H9 (cell line): ENCODE measurements at places on chromosomes 1 and 21. TPM values are rescaled to one million over a fixed set of nuclear protein-coding genes. Genes with fewer than 3 reads are reported as not detected.

- no peaks in the 10 kb centered on the region; the same call in 2 of the 3 replicates for H3K36me3 ChIP-seq
- no peaks in the 10 kb centered on the region for H3K4me1 ChIP-seq
- H3K27me3 ChIP-seq: no peaks in the 10 kb centered on the region; the same call in 1 of the 2 replicates
- peak overlapping the region; percentile 84 for H3K4me3 ChIP-seq
- DNase-seq: no peak
These were observed 2.6 kb upstream of the NBPF3 start for GRCh38 chr1:21437341-21437640.

- no peak overlapping the region for H3K27ac ChIP-seq
- H3K36me3 ChIP-seq: no peaks in the 10 kb centered on the region
- DNase-seq: no peak
- no peaks in the 10 kb centered on the region for H3K27me3 ChIP-seq
- no peaks in the 10 kb centered on the region for H3K4me1 ChIP-seq
These were observed 108.4 kb downstream of the CNIH3 start for GRCh38 chr1:224724566-224724965.

GRCh38 chr1:89908672-89909436 lies 86.1 kb upstream of the ZNF326 start:
- no peaks in the 10 kb centered on the region for H3K27me3 ChIP-seq
- H3K4me1 ChIP-seq: peaks cover 38% of the 10 kb centered on the region
- peak overlapping the region; percentile 16; the same call in 1 of the 3 replicates for H3K4me3 ChIP-seq
- H3K36me3 ChIP-seq: peaks cover 7% of the 10 kb centered on the region; the same call in 1 of the 3 replicates

GRCh38 chr1:185156288-185156853 lies 382 bp downstream of the TRMT1L start:
- H3K4me3 ChIP-seq: peak overlapping the region; percentile 92
- H3K27me3 ChIP-seq: no peaks in the 10 kb centered on the region
- no peaks in the 10 kb centered on the region for H3K36me3 ChIP-seq
- no peak for DNase-seq

DNA sequence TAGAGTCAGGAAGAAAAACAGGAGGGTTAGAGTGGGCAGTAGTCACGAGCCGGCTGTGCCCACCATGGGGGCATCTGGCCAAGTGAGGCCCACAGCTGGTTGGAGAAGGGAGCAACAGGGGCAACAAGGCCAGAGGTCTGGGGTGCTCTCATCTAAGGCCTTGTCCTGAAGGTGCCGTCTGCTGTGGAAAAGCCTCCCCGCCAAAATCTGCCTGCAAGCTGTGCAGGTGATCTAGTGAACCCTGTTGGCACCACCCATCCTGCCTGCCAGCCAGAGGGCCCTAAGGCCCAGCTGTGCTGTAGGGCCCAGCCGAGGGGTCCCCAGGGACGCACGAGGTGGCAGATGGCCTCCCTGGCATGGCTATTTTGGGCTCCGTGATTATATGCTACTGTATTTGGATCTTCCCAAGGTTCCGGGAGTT lies 51.3 kb downstream of the LGR6 start:
- no peaks in the 10 kb centered on the region; the same call in 1 of the 2 replicates for H3K27me3 ChIP-seq
- DNase-seq: peak; percentile 19
- no peak overlapping the region for H3K27ac ChIP-seq

DNA sequence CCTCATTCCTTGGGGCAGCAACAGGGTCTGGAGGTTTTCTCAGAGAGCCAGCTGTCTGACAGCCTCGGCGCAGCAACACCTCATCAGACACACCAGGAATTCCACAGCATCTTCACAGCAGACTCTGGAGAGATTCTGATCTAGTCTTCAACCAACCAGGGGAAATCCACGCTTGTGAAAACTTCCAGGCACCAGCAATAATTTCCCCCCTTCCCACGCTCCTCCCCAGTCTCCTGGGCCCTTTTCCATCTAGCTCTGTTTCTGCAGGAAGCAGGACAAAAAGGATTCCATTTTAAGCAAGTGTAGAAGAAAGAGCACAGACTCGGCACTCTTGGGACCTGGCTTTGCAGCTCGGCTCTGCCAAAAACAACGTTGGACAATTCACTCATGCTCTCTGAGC lies 44.3 kb upstream of the CAPZB start:
- no peaks in the 10 kb centered on the region for H3K36me3 ChIP-seq
- no peaks in the 10 kb centered on the region for H3K27me3 ChIP-seq
- no peak overlapping the region for H3K4me3 ChIP-seq
- no peak for DNase-seq

- no peaks in the 10 kb centered on the region for H3K27me3 ChIP-seq
- no peak overlapping the region for H3K27ac ChIP-seq
- H3K4me3 ChIP-seq: no peak overlapping the region
- no peaks in the 10 kb centered on the region for H3K4me1 ChIP-seq
- DNase-seq: no peak
These were observed 215.0 kb downstream of the FMN2 start for GRCh38 chr1:240306673-240307072.

DNA sequence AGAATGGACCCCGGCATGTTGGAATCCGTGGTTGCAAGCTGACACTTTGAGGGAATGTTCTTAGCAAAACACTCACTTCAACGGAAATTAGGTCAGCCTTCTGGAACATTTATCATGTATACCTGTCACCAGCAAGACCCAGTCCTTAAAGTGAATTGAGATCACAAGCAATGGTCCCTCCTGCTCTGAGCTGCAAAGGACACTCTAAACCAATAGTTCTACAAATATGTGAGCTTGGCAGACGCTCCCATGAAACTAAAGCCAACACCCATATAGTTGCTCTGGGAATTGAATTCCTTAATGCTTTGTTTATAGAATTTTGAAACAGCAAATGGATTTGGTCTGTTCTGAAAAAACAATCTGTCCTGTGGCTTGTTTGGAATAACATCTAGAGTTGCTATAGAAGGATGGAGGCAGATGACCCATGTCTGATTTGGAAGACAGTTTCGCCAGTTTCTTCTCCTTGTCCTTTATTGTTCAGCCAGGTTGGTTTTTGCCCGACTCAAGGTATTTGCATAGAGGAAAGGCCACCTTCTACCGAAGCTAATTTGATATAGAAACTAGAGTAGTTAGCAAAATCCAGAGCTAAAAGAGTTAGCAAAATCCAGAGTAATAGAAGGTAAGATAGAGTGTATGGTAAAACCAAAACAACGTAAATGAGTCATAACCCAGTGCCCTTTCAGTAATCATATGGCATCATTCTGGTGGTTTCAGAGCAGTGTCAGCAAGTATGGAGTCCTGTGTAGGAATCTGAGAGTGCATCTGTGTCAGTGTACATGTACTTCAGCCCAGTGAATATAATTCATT lies 236.2 kb downstream of the NFIA start:
- H3K27me3 ChIP-seq: no peaks in the 10 kb centered on the region
- no peak overlapping the region for H3K4me3 ChIP-seq
- no peak for DNase-seq
- no peak overlapping the region for H3K27ac ChIP-seq
- H3K36me3 ChIP-seq: no peaks in the 10 kb centered on the region

DNA sequence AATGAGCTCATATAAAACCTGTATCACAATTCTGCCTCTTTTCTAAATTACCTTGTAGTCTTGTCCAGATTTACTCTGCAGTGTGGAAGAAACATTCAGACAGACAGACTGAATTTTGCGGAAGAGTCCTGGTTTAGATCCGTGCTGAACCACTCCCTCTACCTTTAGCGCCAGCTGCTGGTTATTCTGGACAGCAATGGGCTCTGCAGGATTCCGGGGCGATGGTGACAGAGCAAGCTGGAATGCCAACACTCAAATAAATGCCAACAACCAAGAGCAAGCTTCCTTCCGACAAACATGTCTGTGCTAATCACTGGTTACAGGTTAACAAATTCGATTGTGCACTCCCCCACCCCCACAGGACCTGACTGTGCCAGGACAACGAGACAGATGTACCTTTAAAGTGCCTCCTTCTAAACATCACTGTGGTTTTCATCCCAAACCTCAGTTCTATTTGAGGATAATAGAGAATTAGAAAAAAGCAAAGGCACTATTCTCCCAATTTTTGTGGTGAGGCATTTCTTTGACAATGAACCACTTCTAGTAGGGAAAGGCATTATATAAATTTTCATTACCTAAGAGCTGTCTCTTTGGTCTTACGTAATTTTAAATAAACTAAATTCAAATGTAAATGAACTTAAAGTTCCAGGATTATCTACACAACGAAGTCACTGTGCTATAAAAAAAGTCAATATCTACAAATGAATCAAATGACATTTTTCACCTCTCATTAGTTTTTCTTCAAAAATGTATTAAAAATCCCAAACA lies 90.4 kb downstream of the INTS7 start:
- peak; percentile 59 for DNase-seq
- H3K4me3 ChIP-seq: no peak overlapping the region
- H3K4me1 ChIP-seq: peaks cover 2% of the 10 kb centered on the region
- no peaks in the 10 kb centered on the region; the same call in none of the 2 replicates for H3K36me3 ChIP-seq
- H3K27ac ChIP-seq: no peak overlapping the region
- H3K27me3 ChIP-seq: no peaks in the 10 kb centered on the region; the same call in 1 of the 2 replicates

DNA sequence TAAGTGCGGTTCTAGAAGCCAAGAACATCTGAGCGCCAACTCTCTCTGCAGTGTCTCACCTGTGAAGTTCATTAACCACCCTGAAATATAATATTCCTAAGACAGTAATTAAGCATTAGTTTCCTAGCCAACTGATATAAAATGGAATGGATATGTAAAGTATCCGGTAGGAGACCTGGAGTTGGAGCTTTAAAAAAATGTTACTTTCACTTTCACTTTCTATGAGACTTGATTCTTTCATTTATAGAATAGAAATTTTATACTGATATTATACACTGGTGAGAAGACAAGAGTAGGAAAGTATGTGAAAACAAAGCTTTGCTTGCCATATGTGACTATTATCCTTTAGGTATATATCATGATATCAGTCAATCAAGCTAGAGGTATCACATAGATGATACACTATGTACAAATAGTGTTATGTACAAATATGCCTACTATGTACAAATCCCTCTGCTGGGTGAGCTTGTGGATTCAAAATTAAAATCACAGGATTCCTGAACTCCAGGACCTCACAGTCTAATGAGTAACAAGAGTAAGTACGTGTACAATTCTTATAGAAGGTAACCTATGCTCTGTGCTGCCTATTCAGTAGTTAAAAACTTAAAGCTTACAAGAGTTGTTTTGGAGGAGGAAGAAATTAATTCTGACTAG lies 934.2 kb downstream of the TTLL7 start:
- H3K4me3 ChIP-seq: no peak overlapping the region
- H3K27ac ChIP-seq: no peak overlapping the region
- H3K36me3 ChIP-seq: peaks cover 6% of the 10 kb centered on the region; the same call in 1 of the 2 replicates
- DNase-seq: no peak
- no peaks in the 10 kb centered on the region for H3K4me1 ChIP-seq

AMPD1 gene
- not detected in 2 replicates for total RNA-seq

PLPP3 gene
- 25.3 and 26.7 TPM in 2 replicates for total RNA-seq

SPRR5 gene
- not detected in 2 replicates for total RNA-seq

CELA3A gene
- not detected in 2 replicates for total RNA-seq

ARHGAP29 gene
- total RNA-seq: 1.0 and 1.3 TPM in 2 replicates

DISC1 gene
- 2.1 and 2.5 TPM in 2 replicates for total RNA-seq
